ENCODE measurements at places on chromosomes 16 and 17. TPM values are rescaled to one million over a fixed set of nuclear protein-coding genes. Genes with fewer than 3 reads are reported as not detected.

Gene PPY
- not detected for total RNA-seq

Gene KRT9
- not detected for total RNA-seq

Gene SOX9
- total RNA-seq = 1.9 TPM

Gene CSH2
- total RNA-seq = not detected

Gene TP53TG3
- not detected for total RNA-seq

Gene KIF19
- total RNA-seq = not detected

Gene SRRM2
- total RNA-seq = 536 TPM

DNA sequence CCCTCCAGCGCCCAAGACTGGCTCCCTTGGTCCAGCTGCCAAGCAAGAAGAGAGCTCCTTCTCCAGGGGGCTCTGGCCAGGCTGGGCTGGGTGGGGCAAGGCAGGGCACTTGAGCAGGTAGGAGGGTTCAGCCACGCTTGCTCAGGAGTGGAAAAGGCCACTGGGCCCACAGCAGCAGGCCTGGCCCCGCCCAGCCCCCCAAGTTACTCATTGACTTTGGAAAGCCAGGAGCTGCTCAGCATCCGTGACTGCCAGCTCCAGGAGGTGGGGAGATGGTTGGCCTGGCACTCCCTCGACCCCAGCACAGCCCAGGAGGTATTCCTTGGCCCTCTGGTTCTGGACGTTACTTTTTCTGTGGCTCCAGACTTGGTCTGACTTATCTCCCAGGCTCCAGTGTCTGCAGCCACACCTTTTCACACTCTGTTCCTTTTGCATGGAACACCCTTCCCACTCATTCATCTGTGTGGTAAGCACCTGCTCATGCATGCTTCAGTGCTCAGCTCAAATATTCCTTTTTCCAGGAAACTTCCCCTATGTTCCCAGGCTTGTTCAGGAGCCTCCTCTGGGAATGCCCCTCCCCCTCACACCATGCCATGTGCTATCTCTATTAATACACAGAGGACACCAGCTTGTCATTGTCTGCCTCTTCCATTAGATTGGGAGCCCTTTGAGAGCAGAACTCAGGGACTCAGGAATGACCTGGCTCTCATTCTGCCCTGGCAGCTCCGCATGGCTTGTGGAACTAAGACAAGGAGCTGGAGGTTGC, at the start of gene CDH16:
Gene CDH16 (minus strand): TSS at position 83 of the 766 bp plus-strand sequence. CDS start 820 bp downstream, outside the sequence.
- no peak for DNase-seq

DNA sequence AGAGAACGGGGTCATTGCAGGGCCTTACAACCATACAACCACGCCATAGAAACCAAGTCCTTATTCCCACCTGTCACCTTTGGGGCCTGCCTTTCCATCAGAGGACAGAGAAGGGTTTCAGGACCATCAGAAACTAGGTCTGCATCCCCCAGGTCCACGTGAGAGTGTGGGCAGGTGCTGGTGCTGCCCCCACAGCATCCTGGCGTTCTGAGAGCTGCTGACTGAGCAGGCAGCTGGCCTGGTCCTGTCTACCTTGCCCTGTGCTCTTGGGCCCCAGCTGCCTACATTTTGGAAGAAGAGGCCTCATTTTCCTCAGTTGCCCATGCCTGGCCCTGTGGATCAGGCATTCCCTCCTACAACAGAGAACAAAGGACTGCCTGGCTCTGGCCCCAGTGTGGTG, 21.6 kb downstream of the ZNF276 start:
- no peak for DNase-seq

GRCh38 chr17:56203430-56203829, 50.2 kb downstream of the ANKFN1 start:
- no peak for DNase-seq

- no peak for DNase-seq
Measured at GRCh38 chr17:31499771-31500554, 108.5 kb downstream of the RAB11FIP4 start.

DNA sequence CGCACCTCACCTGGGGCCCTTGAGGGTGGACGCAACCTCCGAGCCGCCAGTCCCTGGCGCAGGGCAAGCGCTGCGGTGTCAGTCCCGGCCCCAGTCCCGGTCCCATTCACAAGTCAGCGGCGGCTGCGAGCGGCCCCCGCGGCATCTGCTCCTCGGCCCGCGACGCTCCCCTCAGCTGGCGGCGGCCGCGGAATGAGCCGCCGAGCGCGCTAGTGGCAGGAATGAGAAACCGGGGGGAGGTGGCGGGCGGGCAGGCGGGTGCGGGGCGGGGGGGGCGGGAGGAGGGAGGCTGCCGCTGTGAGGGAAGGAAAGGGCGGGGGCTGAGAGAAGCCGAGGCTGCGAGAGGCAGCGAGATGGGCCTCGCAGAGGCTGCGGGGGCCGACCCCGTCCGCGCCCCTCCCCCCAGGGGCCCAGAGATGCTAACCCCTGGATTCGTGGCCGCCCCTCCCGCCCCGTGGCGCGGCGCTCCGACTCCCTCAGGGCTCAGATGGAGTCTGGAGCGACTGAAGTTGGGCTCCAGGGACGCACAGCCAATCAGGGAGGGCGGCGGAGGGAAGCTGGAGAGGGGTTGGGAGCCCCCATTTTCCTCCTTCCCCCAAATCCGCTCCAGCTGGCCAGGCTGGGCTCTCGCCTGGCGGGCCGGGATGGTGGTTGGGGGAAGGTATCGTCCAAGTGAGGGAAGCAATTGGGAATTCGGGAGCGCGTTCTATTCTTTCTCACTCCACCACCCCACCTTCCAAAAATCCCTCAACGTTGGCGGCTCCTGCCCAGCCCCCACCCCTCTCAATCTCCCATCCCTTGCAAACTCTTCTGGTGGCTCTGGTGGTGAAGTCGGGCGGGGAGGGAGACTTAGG, at the start of gene CDH11:
Gene CDH11 (minus strand): TSS at position 194 of the 854 bp plus-strand sequence. CDS start 117,194 bp downstream, outside the sequence.
- DNase-seq = peak; percentile 93

DNA sequence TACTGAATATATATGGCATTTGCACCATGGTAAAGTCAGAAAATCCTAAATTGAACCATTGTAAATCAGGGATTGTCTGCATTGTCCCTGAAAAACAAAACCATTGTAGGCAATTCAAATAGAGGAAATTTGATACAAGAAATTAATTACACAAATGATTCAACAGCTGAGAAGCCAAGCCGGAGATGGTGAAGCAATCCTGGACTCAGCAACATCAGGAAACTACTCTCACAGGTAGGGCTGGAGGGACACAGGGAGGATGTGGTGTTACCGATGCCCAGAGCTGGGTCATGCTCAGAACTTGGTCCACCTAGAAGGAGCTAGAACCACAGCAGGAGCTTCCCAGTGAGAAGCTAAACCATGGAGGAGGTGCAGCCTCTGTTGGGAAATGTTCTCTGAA, 18.5 kb upstream of the SCNN1B start:
- no peak for DNase-seq

DNA sequence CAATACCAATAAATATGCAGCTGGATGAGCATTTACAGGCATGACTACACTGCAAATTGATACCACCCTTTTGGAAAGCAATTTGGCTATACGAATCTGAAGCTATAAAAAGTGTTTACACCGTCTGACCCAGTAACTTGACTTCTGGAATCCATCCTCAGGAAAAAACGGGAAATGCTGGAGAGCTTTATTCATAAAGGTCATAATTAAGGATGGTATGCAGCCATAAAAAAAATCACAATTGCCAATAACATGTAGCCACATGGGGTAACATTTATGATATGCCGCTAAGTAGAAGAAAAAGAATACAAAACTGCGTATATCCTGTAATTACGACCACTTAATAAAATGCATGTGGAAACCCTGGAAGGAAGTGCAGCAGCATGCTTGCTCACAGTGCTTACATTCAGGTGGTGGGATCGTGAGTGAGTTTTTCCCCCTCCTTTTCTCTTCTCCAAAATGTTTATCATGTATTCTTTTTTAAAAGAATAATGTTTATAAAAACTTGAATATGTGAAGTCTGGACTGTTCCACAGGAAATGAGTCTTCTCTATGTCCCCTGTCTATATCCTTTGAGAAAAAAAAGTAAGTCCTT, 34.2 kb downstream of the COPRS start:
- no peak for DNase-seq

- DNase-seq = no peak
Measured at GRCh38 chr17:66522591-66523272, 220.3 kb downstream of the PRKCA start.

- no peak for DNase-seq
Measured at GRCh38 chr17:27849474-27850185, 43.5 kb downstream of the LYRM9 start.

GRCh38 chr16:11562941-11563340, 23.8 kb downstream of the LITAF start:
- DNase-seq = no peak

DNA sequence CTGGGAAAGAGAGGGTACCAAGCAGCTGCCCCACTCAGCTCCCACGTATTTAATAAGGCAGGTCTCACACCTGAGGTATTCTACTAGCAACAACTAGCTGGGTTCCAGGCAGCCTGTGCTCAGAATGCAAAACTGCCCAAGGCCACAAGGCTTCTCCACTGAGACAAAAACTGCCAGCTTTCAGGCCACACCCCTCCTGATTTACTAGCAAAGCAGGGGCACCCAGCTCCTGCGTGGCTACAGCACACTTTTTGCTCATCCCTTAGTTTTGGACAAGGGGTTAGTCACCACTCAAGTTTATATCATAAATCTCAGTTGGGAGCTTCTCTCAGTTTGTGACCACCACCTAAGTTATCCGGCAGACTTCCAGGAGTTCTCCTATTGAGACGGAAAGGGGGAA, 494.6 kb downstream of the CDH11 start:
- no peak for DNase-seq

DNA sequence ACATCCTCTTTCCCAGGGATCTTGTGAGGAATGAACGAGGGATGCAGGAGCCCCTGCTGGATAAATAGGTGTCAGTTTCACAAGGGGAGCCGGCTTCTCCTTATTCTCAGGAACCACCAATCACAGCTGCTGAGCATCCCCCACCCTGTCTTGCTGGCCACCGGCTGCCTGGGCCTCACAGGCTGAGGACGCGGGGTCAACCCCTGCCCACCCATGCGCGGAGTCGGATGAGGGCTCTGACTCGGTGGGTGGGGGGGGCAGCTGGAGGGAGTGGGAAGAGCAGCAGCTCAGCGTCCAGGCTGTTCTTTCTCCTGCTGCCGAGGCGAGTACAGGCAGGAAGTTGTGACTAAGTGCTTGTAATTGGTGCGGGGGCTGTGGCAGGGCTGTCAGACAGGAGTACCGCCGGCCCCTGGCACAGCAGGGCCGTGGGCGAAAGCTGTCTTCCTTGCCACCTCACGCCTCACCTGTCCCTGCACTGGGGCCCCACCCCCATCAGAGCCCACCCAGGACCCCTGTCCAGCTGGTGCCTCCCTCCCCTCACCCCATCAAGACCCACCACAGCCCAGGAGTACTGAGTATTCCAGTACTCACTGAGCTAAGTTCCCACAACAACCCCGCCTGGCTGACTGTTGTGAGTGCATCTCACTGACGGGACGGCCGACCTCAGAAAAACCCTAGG, 11.0 kb upstream of the DPEP1 start:
- peak; percentile 91 for DNase-seq

DNA sequence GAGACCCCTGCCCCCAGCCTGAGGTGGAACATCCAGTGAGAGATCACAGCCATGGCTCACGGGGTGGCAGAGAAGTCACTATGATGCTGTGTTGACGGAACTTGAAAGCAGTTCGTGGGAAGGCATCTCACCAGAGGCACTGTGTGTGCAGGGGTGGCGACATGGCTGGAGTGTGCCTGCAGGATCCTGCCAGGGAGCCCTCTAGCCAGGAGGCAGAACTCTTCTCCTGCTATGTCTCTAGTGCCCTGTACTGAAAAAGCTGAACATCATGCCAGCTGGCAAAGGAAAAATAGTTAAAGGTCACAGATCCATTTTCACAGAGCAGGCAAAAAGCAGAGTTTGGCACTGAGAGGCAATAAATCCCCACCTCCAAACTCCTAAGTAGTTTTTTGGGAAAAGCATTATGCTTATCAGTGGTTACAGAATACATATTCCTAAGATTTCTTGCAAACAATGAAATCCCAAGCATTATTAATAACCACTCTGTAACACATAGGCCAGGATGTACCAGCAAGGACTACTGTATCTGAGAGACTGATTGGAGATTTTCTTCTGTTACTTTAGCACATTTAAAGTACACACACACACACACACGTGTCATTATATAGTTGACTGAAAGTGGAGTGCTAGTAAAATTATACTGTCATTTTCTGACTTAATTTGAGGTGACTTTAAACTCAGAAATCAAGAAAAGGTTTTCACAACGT, 36.8 kb downstream of the TNRC6C start:
- no peak for DNase-seq

GRCh38 chr16:86343796-86344585, 166.3 kb upstream of the FOXF1 start:
- no peak for DNase-seq

DNA sequence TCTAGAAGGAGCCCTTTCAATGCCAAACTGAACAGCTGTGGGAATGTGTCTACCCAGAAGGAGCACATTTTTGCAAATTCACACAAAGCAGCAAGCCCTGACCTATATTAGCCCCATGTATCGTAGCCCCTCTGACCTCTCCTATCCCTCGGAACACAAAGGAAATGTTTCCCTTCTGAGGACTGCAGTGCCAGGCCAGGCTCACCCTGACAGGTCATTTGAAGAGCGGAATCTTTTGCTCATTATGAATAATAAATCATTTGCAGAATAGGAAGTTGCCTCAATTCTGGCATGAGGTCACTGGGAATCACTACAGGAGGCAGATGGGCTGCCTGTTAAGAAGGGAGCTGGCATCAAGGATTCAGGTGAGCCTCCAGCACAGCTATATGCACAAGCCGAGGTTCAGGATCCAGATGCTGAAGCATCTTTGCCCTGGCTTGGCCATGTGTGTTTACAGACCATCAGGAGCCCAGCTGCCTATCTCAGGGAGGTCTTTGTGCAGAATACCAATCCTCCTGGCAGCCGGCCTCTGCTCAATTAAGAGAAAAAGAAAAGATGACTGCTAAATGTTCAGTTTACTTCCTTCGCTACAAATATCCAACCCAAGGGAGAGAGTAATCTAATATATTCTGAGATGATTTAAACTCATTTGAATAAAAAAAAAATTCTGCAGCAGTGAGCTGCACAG, 119.4 kb downstream of the USP31 start:
- no peak for DNase-seq

DNA sequence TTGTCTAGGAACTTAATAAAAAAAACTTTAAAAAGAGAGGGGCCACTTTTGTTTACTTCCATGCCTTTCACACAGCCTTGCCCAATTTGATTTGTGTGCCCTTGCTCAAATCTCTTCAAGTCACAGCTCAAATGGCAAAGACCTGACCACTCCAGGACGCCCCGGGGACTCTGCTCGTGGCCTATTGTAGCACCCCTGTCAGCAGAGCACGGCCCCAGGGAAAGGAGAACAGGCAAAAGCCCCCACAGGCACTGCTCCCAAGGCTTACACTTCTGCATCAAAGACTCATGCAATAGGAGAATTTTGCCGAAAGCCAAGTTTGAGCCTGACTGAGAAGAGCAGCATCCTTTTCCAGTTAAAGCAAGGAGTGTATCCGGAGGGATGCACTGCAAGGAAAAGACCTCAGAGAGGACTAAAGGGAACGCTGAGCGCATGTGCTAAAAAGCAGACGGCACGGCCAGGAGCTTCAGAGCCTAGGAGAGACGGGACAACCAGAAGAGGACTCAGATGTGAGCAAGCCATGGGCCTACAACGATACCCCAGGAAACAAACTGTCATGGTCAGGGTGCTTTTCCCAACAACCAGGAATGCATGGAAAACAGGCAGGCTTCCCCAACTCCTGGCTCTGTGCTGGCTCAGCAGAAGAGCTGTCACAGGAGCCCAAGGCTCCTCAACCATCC, 8.2 kb downstream of the CREBBP start:
- DNase-seq = no peak
